ENCODE measurements at places on chromosomes 2 and 18. TPM values are rescaled to one million over a fixed set of nuclear protein-coding genes. Genes with fewer than 3 reads are reported as not detected.

The DPYSL5 gene
- not detected for polyA plus RNA-seq

The TYMS gene
- 0.34 TPM for polyA plus RNA-seq

The UPP2 gene
- not detected for polyA plus RNA-seq

The SH3YL1 gene
- polyA plus RNA-seq: 11.7 TPM

GRCh38 chr2:59959944-59960343, 593.5 kb downstream of the BCL11A start:
- DNase-seq: no peak
